ENCODE measurements at places on chromosomes 4 and X. TPM values are rescaled to one million over a fixed set of nuclear protein-coding genes. Genes with fewer than 3 reads are reported as not detected.

DNA sequence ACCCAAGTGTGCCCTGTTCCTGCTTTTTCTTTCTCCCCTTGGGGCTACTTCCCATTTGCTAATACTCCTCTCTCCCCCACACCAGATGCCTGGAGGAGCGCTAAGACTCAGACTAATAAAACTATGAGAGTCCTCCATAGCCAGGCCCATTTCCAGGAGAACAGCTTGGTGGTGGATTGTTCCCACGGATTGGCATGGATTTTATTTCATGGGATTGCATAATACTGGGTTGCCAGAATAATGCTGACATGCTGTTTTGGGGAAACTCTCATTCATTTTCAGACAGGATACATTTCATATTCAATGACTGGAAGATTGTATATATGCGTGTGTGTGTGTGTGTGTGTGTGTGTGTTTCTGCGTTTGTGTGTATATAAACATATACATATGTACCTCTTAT is 447.5 kb upstream of the PITX2 start:
- no peak for DNase-seq

GRCh38 chr4:87012265-87012953 is 77.6 kb downstream of the AFF1 start:
- DNase-seq, result no peak

DNA sequence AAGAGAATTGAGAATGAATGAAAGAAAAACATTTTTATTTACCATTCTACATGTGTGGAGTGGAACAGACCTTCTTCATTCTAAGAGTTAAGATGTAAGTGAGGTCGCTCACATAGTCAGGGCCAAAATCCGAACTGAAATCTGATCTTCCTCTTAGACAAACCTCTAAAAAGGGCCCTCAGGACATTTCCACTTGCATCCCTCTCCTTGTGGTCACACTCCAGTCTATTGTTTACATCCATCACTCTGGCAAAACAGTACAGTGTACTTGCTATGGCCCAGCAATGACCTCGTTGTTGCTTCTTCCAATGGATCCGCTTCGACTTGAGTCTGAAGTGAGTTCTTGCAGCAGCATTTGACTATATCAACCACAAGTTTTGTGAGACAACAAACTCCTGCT is 54.2 kb downstream of the MOSPD2 start:
- no peak for DNase-seq

DNA sequence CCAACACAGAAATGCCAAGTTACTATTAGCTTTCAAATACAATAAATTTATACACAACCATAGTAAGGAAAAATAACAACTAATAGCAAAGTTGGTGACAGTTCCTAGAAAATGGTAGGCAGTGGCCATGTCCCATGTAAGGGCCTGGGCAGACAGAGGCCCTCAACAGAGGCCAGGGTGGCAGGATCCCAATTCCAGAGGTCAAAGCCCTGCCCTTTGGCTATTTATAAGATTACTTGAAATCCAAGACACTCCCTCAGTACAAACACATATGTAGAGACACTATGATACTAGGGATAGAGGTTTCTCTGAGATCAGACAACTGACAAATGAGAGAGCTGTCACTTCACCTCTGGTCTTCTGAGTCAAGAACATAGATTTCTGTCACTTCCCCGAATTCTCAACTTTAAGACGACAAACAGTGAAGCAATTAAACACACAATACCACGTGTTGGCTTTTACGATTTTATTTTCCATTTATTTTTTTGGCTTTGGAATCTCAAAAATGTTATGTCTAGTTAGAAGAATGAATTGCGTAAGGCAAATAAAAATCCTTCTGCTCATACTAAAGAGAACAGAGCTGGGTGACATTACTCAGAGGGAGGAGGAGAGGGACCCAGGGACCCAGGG is 16.3 kb upstream of the MAOB start:
- no peak for DNase-seq

- DNase-seq, result no peak
These were observed 39.5 kb downstream of the TMEM154 start for GRCh38 chr4:152640058-152640921.

- peak; percentile 57 for DNase-seq
These were observed 3.3 kb downstream of the SH3BP2 start for GRCh38 chr4:2795893-2796848.

DNA sequence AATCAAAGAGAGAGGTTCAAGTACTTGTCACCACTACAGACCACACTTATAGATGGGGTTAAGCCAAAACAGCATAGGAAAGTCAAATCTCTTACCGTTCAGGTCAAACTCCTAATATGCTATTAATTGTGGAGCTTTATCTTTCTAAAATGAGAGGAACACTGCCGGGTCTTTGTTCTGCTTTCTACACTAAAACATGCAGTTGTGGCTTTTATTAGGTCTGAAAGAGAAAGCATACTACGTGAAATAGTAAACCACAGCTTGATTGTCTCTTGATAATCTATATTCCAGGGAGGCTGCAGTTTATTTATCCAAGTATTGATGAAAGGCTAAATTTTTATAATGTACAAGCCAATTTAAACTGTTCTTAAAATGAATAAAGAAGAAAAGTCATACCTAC is 12.3 kb upstream of the INPP4B start:
- DNase-seq, result no peak

DNA sequence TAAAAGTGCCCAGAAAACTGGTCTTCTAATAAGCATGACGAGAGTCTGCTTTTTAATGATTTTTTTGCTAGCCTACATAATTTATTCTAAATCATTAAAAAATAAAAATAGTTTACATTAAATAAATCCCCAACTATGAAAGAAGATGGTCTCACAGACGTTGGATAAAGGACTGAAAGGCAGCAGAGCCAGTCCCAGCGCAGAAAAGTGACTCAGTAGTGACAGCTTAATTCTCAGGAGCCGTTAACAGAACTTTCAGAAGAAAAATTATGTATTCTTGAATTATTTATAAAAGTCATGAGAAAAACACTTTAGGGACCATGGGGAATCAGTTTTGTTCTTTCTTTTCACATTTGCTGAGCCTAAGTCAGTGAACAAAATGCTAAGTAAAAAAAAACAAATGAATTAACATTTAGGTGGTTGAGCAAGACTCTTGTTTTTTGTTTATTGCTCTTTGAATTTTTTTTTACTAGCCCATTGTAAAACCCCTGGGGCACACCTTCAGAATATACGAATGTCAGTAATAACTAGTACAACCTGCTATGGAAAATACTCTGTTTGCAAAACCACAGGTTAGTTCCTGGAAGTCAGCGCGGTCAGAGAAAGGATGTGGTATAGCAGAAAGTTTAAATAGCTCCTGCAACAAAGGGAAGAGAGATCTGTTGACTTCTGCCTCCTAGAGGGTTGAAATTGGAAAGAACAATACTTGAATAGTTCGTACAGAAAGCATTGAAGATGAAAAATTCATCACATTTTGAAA is 50.4 kb upstream of the CCDC160 start:
- no peak for DNase-seq

DNA sequence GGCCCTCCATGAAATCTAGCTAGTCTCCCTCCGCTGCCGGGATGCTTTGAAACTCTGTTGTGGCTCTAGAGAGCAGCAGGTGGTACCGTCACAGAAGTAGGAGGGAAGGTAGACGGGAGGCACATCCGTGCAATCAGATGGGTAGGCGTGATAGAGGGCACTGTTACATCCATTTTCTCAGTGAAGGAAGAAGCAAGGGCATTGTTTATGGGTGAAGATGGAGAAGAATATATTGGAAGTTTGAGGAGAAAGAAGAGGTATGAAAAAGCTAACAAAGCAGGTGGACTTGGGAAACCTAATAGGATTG is 1.3 kb downstream of the ANAPC4 start:
- DNase-seq, result no peak

TRPC5OS gene
- not detected for total RNA-seq

DNA sequence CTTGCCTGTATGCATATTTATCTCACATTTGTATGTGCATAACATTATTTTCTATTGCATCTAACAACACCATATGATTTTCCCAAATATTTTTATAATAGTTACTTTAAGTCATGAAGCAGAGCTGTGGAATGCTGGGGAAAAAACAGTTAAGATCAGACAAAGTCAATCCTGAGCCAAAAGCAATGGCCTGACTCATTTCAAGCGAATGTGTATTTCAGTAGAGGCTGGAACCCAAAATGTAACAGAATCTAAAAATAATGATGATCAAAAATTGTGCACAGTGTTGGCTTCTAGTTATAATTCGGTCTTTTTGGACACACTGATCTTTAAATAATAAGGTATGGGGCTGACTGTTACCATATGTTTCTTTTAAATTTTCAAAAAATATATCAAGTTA is 516.2 kb upstream of the ADGRL3 start:
- DNase-seq, result no peak

Measured in upper lobe of left lung (tissue), 6 donors.